Stimulated activated naive CD8-positive, alpha-beta T cell treated with anti-CD3 and anti-CD28 coated beads, Interleukin-15, Interleukin-2, amounts not matched to agents 100 U/mL and 50 U/mL, for 24 hours (primary cell): ENCODE measurements at places on chromosomes 5 and 9.

DNA sequence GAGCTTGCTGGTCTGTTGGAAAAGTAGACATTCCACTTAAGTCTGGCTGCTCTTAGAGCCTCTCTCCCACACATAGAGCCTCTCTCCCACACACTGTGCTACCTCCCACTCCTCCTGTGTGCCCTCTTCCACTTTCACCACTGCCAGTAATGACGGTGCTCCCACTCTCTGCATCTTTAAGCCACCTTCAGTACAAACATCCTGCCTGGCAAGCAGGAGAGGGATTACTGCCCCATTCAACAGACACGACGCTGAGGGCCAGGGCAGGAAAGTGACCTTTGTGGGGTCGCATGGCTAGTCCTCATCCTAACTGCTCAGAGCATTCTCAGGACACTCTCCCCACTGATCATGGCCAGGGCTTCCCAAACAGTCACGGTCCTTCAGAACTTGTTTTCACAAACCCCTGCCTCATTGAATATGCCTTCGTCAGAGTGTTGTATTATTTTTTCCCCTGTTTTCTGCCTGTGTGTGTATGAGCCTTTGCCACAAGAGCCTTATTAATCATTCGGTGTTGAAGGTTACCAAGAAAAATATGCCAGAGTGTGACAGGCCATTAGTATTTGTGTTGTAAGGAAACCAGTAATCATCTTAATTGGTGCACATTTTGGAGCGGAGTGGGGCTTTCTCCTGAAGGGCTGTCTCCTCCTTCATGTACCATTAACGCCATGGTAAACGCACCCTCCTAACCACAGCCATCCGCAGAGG is 87.1 kb upstream of the SAP30L start:
- no peak for DNase-seq

GRCh38 chr5:156695774-156696173 is 154.3 kb upstream of the PPP1R2B start:
- no peak for DNase-seq

DNA sequence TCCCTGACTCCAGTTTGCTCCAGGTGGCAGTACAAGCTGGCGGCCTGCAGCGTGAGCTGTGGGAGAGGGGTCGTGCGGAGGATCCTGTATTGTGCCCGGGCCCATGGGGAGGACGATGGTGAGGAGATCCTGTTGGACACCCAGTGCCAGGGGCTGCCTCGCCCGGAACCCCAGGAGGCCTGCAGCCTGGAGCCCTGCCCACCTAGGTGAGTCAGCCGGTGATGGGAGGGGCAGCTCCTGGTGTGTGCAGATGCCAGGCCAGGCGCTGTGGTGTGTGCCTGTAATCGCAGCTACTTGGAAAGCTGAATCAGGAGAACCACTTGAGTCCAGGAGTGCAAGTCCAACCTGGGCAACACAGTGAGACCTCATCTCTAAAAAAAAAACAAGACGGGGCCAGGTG is 10.0 kb upstream of the CACFD1 start:
- DNase-seq, result no peak

GRCh38 chr9:130198501-130199179 is 26.4 kb downstream of the NCS1 start:
- DNase-seq, result no peak

- DNase-seq, result peak; percentile 17
Measured at GRCh38 chr5:116135344-116135743, 50.5 kb downstream of the COMMD10 start.

DNA sequence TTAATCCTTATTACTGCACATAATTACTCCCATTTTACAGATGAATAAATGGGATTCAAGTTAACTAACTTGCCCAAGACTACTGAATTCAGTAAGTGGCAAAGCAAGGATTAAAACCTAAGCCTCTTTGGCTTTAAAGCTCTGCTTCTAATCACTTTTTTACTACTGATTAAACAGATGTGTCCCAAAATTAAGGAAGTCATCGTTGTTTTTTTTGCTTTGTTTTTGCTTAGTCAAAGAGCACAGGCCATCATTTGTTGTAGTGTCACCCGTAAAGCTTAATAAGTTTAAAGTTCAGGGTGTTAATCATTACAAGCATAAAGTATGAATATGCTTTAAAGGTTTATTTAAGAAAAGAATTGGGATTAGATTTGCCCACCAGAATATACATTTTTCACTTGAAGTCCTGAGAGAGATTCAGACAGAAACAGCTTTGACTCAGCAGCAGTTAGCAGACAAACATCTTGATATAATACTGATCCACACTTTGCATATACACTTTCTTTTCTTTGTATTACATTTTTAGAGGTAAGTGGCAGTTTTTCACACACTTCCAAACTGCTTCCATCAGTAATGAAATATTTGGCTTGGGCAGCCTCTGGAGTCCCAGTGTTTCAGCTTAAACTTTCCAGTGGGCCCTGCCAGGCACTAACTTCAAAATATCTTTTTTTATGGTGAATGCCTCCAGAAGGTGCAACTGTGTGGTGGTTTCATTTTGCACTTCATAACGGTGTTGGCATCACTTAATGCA is 52.7 kb downstream of the PIK3R1 start:
- no peak for DNase-seq

DNA sequence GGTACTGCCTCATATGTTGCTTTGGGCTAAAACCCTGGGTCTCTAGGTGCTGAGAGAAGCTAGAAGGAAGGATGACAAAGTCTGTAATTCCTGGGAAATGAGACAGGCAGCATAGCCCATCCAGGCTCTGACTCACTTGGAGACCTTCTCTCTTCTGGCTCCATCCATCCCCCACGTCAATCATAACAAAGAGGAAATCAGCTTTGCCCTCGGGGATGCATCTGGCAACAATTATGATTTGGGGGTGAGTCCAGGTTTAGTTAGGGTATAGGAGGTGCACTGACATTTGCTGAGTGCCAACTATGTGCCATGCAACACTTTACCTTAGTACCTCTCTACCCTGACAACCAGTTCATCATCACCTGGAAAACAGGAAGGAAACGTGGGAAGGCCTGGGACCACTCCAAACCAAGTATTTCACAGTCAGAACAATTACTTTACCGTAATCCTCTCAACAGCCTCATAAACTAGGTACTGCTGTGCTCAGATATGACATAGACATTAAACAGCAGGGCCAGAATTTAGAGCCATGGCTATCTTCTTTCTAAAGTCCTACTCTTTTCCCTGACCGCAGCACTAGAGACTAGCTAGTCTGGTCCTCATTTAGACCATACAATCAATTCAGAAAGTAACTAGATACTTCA is 39.1 kb upstream of the GZMA start:
- DNase-seq, result no peak

DNA sequence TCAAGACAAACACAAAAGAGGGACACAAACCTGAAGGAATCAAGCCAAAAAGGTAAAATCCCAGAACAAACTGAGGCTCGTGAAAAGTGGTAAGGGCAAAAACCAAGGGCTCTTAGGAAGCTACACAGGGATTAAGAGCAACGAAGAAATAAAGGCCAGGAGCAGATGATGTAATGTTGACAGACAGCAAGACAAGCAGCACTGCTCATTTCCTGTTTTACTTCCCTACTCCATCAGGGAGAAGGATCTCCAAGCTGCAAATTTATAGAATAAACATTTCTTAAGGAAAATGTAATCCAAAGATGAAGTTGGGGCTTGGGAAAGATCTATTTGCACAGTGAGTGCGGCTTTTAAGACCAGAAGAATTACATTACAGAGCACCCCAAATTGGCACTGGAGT is 182.3 kb upstream of the MAP1B start:
- DNase-seq, result no peak

- no peak for DNase-seq
Measured at GRCh38 chr9:115883467-115884329, 269.9 kb upstream of the PAPPA start.

GRCh38 chr5:2185646-2186471 is 303.1 kb upstream of the IRX4 start:
- no peak for DNase-seq

GRCh38 chr5:84131372-84131771 is 253.3 kb downstream of the EDIL3 start:
- no peak for DNase-seq

DNA sequence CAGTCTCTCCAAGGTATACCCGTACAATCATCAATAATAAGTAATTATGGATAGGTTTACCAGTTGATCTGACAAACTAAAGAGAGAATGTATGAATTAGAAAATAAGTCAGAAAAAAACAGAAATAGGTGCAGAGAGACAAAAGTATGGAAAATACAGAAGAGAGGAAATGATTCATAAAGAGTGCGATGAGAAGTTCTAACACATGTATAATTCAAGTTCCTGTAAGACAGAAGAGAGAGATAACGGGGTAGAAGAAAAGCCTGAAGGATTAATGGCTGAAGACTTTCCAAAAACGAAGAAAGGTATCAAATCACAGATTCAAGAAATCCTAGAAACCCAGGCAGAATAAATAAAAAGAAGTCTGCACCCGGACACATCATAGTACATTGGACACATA is 16.2 kb upstream of the SMU1 start:
- no peak for DNase-seq

GRCh38 chr5:57902095-57902494 is 419.5 kb upstream of the ACTBL2 start:
- no peak for DNase-seq

DNA sequence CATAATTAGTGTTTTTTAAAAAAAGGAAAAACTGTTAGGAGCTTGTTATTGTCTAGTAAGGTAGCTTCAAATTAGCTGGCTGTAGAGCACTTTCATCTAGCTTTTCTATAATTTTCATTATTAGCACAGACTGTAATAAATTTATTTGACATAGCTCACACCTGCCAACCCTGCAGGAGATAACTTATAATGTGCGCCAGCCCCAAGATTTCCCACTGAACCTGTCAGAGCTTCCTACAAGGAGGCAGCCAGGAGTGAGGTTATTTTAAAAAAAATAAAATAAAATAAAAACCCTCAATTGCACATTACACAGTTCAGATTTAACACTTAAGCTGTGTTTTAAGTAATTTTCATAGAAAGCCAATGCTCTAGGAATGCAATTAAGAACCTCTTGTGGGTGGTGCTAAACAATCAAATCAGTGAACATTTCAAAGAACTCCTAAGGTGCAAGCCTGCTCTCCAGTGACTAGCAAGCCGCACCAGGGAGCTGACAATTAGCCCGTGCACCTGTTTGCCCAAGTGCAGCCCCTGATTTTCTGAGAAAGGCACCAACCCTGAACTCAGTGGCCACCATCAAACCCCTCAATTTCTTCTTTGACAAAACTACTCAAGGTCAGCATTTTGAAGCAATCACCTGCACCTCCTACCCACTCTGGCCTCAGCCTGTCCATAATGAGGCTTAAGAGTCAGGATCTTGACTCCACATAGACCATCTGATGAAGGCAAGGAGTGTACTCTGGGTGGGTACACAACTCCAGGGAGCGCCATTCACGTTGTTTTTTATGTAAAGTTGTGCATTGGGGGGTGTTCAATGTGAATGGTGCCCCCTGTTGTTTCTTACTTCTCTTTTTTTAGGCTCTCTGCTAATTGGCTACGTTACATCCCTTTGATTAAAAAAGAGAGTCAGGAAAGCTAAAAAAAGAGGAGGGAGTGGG is 385.3 kb upstream of the WWC1 start:
- DNase-seq, result no peak

DNA sequence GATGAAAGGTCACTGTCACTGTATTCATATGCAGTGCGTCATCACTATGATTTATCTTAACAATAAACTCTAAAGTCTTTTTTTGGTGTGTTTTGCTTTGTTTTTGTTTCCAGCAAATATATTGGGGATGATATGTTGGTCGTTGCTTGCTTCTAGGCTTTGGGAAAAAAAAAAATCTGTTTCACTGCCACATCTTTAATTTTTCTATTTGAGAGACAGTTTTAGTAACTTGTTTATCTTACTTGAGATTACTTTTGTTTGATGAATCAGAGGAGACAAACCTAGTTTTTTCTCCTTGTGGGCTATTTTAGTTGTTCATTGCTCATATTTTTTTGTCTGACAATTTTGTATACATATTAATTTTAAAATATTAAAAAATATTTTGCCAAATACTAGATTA is 19.4 kb downstream of the CWC27 start:
- no peak for DNase-seq

DNA sequence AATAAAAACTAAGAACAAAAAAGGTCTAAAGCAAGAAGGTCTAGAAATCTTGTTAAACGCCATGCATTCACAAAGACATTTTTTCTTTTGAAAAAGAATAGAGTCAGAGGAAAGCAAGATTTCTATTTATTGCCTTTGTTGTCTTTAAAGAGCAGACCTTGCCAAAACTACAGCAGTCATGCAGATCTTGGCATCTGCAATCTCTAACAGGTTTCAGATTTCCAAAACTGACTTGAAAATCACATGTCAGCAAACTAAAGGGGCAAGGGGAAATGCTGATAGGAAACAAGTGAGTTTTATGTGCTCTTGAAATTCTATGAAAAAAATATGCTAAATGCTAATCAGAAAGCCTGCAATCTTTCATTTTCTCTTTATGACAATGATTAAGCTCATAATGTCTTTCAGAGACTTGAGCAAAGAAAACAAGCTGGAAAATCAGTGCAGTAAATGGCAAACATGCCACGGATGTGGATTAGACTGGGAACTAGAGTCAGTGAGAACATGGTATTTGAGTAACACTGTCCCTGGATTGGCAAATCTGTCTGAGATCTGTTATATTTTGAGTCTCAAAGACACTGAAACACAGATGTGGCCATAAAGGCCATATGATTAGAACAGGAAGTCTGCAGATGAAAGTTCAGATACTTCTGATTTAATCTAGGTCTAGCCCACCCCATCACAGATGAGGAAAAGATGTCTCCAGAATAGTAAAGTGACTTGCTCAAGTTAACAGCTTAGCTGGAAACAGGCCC is 361.4 kb upstream of the RPS23 start:
- no peak for DNase-seq

DNA sequence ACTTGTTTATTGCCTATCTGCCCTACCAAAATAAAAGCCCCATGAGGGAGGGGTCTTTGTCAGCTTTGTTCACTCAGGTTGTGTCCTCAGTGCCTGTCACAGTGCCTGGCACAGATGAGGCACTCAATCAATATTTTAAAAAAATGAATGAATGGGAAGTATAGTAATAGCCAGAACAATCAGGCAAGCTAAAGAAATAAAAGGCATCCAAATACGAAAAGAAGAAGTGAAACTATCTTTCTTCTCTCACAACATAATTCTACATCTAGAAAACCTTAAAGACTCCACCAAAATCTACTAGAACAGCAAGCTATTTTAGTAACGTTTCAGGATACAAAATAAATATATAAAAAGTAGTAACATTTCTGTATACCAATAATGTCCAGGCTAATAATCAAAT is 37.8 kb upstream of the C5orf63 start:
- DNase-seq, result no peak

GRCh38 chr9:8579661-8580060 is 780.1 kb upstream of the DMAC1 start:
- DNase-seq, result no peak

GRCh38 chr9:1055166-1055565 is 5.0 kb downstream of the DMRT2 start:
- DNase-seq, result no peak

GRCh38 chr5:140145818-140146522 is 20.2 kb downstream of the IGIP start:
- peak; percentile 71 for DNase-seq
